ENCODE measurements at places on chromosomes 5 and 9.
A peak's percentile ranks its signal among the peaks of the same experiment; 100 is the strongest.

GRCh38 chr9:110900456-110900855 lies 137.8 kb downstream of the LPAR1 start:
- no peak for DNase-seq

GRCh38 chr5:41191249-41191648 lies 22.1 kb downstream of the C6 start:
- no peak for DNase-seq

DNA sequence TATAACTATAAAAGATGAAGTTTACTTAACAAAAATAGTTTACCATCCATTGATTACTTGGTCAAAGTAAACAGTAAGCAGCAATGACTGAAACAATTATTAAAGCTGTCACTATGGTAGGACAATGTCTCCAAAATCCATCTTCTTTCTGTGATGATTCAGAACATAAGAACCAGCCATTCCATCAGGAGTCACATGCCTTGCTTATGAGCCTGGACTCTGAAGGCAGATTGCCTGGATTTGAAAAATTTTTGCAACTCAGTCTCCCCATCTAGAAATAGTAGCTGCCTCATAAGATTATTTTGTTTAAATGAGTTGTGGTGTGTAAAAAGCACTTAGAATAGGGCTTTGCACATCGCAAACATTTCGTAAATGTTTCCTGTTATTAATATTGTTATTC lies 136.2 kb downstream of the LIFR start:
- DNase-seq = no peak

GRCh38 chr5:133292300-133292699 lies 240.5 kb downstream of the HSPA4 start:
- DNase-seq = peak; percentile 94

GRCh38 chr5:139108063-139108824 lies 89.9 kb downstream of the SIL1 start:
- peak; percentile 52 for DNase-seq

GRCh38 chr9:121989010-121989409 lies 104.1 kb downstream of the TTLL11 start:
- DNase-seq = peak; percentile 28

GRCh38 chr9:31415164-31415563 lies 969.3 kb upstream of the ACO1 start:
- no peak for DNase-seq

- no peak for DNase-seq
Observed at GRCh38 chr9:98639133-98639532, 69.6 kb downstream of the GABBR2 start.

GRCh38 chr9:83996126-83996525 lies 15.5 kb downstream of the RMI1 start:
- DNase-seq = no peak

DNA sequence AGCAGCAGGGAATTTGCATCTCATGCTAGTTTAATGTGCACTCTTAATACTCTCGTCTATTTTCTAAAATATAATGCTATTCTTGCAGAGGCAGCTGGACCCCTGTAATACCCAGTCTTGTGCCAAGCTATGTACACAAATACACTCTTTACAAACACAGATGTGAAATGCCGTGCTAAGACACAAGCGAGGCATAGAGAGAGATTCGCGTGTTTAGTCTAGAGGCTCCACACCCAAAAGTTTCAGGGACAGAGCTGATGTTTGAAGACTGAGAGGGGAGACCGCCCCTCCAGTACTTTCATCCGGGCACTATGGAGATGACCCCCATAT lies 1.2 kb downstream of the DPYSL3 start:
- no peak for DNase-seq

DNA sequence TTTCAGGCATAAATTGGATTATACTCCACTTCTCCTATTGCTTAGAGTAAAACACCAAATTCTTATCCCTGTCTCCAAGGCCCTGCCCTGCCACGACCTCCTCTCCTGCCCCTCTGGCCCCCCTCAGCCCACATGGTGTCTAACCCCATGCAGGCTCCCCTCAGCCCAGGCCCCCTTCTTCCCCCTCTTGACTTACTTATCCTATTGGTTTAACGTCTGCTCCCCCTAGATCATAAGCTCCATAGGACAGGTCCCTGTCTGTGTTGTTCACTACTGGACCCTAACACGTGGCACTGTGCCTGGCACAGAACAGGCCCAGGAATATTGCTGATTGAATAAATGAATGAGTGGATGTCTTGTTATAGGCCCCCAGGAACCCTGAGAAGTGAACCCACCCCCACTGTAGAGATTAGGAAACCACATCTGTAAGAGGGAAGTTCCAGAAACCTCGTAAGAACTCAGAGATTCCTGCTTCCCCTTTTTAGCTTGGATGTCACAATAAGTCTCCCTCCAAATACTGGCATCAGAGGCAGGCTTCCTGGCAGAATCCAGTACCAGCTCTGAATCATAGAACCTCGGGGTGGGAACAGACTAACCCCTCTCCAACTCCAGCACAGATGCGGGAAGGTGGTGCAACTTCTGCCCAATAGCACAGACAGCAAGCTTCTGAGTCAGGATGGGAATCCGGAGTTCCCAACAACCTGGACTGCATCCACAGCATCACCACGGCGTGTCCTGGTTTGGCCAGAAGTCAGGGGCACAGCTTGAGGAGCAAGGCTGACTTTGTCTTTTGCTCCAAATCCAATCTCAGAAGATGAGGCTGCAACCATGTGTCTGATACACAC lies 31.5 kb downstream of the HRH2 start:
- no peak for DNase-seq

Data from urothelium cell line (cell line).